ENCODE measurements at places on chromosomes 5 and 9.

DNA sequence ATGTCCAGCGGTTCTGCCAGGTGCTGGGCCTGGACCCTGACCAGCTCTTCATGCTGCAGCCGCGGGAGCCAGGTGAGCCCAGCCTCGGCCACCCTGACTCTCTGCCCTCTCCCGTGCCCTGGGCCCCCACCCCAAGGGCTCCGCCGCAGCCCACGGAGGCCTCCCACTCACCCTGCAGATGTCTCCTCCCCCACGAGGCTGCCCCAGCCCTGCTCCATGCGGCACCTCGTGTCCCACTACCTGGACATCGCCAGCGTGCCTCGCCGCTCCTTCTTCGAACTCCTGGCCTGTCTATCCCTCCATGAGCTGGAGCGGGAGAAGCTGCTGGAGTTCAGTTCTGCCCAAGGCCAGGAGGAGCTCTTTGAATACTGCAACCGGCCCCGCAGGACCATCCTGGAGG is 7.4 kb downstream of the RNF208 start:
- DNase-seq: no peak

DNA sequence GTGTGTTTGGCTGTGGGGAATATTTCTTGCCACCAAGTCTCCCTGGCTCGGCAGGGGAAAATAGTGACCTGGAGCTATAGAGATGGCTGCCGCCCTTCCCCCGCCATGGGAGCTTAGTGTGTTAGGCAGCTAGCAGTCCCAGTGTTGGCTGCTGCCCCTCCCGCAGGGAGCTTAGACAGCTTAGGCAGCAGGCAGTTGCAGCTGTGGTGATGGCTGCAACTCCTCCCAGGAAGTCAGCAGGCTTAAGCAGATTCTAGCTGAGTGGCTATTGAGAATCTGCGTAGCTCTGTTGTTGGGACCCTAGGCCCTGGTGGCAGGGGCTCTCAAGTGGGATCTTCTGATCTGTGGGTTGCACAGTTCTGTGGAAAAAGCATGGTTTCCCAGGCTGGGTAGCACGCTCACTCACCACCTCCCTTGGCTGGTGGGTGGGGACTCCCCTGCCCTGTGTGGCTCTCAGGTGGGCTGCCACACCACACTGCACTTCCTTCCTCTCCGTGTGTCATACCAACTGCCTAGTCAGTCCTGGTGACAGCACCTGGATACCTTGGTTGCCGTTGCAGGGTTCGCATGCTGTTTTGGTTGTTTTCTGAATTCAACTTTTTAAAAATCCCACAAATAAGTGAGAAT is 9.3 kb downstream of the OR1N2 start:
- DNase-seq: no peak

- DNase-seq: no peak
These were observed 131.7 kb downstream of the ADGRV1 start for GRCh38 chr5:90690307-90690706.

DNA sequence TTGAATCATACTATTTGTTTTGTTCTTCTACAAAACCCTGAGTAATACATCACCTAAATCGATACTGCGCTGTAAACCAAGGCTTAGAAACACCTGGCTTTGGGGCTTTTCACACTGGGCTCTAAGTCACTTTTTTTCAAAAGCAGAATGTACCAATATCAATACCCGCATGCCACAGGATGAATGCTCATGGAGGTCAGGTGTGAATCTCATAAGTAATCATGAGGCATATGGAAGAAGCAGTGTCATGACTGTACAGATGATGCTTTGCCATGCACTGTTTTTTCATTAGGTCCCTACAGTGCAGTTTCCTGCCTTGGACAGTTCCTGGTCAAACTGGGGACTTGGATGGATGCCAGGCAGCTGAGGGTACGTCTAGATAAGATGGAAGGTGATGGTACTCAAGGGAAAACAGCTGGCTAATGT is 49.0 kb upstream of the ATG10 start:
- peak; percentile 25 for DNase-seq

- DNase-seq: no peak
These were observed 89.2 kb downstream of the ARL15 start for GRCh38 chr5:54221135-54221534.

GRCh38 chr5:144566747-144567420 is 396.2 kb downstream of the KCTD16 start:
- DNase-seq: no peak

GRCh38 chr5:91110686-91111085 is 272.4 kb downstream of the ARRDC3 start:
- no peak for DNase-seq

DNA sequence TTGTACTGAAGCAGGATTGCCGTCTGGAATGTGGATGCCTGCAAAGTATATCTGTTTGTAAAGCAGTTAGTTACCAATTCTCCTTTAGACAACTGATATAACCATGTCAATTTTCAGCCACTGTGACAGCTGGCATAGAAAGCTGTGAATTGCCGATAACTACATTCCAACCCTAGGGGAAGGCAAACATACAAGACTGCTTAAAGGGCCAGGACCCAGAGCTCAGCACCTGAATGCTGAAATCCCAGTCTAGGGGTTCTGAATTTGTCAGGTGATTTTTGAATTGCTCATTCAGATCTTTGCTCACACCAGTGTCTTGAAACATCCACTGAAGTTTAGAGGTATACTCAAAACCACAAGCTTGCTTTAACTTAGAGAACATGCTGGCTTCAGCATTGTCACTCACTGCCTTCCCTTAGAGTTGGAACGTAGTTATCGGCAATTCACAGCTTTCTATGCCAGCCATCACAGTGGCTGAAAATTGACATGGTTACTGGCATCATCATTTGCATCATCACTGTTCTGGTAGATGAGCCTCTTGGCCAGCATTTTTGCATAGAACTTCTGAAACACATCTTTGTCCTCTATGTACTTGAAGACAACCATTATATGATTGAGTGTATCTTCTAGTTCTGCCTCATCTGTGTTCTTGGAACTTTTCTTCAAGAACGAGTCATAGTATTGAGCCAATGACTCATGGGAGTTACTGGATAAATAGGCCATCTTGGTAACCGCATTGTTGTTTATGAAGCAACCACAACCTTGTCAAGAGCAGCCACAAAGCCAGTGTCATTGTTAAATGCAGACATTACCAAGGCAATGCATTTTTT is 82.1 kb downstream of the CCDC192 start:
- DNase-seq: no peak

DNA sequence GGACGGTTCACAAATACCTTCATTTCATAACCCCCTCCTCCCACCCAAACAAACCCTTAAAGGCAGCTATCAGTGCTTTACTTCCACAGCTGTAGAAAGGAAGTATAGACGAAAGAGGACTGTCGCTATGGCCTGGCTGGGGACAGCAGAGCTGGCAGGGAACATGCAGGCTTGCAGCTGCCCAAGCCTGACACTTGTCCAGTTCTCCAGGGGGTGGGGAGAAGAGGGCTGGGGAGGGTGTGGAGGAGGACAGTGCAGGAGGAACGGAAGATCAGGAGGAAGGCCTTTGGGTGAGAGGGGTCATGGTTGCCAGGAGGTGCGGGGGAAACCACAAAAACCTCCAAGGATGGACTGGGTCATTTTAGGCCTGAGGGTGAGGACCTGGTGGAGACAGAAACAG is 25.9 kb downstream of the ARPC5L start:
- no peak for DNase-seq

DNA sequence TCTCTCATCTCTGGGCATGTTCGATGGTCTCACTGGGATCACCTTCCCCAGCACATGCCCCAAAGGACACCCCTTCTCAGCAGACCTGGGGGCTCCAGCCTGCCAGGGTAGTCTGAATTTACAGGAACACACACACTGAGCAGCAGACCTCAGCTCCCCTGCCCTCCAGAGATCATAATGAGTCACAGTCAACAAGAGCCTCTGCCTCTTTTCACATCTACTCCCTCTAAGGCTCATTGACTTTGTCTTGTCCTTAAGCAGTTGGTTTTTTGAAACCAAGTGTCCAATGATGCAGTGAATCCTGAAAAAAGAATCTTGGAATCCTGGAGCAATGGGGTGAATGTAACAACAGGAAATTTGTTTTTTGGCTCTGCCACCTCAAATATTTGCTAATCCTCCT is 20.8 kb downstream of the GABBR2 start:
- no peak for DNase-seq

DNA sequence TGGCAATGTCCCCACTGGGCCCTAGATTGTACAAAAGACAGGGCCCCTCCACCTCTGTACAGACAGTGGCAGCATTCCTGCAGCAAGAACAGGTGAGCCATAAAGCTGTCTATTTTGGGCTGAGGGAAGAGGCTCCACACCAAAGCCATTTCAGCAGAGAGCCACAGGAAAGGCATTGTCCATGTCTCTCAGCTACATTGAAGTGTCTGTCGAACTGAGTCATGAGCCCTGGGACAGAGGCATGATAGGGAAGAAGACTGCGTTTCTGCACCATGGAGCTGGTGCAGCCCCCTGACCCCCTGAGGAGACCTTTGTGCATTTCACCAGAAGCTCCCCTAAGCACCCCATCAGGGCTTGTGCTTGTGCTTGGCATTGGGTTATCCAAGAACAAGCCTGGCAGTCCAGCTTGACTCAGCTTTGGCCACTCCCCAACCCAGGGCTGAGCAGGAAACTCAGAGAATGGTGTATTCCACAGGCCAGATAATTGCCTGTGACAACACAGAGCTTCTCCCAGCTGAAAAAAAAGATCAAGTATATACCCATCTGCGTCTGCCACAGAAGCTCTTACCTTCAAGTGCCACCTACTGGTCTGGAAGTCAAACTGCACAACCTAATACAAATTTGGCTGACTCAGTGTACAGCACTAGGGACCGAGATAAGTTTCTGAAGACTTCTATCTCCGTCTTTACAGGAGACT is 5.9 kb upstream of the FRMD3 start:
- peak; percentile 15 for DNase-seq

DNA sequence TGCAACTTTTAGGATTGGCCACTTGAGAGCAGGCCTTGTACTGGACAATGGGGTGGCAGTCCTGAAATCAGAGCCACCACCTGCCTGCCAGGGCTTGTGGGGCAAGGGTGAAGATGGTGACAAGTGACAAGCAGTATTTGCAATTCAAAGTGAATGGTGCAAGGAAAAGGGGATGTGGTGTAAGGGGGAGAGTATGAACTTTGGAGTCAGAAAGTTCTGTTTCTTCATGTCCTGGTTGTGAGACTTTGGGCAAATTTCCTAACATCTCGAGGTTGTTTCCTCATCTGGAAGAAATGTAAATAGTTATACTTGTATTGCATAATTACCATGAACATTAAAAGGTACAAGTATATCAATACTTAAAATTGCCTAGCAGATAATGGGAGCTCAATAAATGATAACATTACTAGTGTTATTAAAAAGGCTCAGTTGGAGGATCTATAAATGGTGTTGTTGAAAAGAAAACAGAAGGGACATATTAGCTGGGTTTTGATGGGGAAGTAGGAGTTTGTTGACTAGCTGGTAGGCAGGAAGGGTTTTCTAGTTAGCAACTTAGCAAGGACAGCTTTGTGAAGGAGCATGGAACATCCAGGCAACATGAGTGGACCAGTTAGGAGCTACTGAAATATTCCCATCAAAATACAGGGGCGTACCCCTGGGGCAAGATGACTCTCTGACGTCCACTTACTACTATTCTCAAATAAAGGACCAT is 21.3 kb upstream of the MEGF9 start:
- DNase-seq: no peak

DNA sequence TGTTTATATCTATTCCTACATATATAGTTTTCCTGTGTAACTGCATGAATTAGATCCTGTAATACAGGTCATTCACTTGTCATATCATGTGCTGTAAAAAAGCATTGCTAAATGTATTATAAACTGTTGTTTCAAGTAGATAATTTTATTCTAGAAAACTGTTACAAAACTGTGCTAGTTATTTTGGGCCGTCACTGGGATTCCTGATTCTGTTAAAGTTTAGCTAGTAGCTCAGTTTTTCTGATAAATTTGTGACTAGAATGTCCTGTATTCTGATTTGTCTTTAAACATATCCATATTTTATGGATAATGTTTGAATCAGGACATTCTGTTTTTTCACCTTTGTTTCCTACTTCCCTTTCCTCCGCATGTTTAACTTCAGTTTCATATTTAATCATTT is 5.4 kb downstream of the SLF1 start:
- DNase-seq: no peak

GRCh38 chr9:87880116-87880515 is 2.6 kb upstream of the SPATA31E1 start:
- no peak for DNase-seq

DNA sequence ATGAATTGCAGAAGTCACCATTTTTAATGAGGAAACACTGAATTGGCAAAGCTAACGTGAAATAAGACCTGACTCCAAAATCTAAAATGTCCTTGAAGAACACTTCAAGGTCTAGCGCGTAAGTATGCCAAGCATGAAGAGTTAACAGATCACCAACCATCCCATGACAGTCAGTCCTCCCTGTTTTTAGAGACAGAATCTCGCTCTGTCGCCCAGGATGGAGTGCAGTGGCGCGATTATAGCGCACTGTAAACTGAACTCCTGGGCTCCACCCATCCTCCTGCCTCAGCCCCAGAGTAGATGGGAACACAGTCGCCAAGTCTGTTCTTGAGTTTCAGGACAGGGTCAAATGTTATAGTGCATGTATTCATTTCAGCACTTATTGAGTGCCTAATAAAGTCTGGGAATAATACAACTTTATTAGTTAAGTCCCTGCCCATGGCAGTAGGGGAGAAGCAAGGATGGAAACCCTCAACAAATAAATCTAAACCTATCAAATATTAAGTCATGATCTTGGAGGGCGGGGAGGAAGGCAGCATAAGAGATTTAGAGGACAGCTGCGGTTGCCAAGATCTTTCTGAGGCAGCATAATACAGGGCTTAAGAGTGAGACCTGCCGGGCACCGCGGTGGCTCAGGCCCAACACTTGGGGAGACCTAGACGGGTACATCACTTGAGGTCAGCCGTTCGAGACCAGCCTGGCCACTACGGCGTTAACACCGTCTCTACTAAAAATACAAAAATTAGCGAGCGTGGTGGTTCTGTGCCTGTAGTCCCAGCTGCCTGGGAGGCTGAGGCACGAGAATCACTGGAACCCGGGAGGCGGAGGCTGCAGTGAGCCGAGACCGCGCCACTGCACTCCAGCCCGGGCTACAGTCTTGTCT is 1.1 kb downstream of the ATPSCKMT start:
- DNase-seq: peak; percentile 22

- DNase-seq: no peak
These were observed 608.7 kb upstream of the FAM174A start for GRCh38 chr5:99926463-99926862.

DNA sequence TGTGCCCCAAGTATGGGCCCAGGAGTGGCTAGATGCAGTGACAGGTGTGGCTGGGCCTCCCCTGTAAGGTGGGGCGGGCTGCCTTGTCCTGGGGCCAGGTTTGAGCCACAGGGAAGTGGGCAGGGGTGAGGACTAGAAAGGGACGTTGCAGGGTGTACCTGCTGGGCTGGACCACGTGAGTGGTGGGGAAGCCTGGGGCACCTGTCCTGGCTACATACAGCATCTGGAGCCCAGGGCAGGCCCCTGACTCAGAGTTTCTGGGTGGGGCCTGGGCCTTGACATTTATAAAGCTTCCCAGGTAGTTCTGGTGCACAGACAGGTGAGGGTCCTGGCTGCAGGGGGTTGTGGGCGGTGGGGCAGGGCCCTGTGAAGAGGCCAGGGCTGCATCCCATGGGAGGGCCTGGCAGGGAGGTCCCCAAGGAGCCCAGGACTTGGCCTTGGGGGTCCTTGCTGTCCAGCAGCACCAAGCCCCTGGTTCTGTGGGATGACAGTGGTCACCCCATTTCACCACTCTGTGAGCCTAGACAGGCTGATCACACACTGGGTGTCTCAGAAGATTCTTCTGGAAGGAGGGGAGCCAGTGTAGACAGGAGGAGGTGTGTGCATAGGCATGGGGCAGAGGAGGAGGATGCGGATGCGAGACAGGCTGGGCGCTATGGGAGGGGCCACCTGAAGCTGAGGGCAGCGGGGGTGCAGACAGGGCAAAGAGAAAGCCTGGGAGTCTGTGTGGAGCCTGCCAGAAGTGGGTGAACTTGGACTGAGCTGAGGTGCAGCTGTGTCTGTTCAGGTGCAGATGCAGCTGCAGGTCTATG is 94.0 kb downstream of the PHF2 start:
- DNase-seq: no peak

Measured in GM06990 (cell line).